ENCODE measurements at places on chromosomes 3 and 15. TPM values are rescaled to one million over a fixed set of nuclear protein-coding genes. Genes with fewer than 3 reads are reported as not detected.
A peak's percentile ranks its signal among the peaks of the same experiment; 100 is the strongest.

Gene ACSBG1
- total RNA-seq: 0.18 TPM

Gene SMAD6
- 62.4 TPM for total RNA-seq

Gene PIGB
- total RNA-seq: 8.5 TPM

GRCh38 chr3:83934192-83935021 lies 1024.4 kb upstream of the CADM2 start:
- no peak for DNase-seq

DNA sequence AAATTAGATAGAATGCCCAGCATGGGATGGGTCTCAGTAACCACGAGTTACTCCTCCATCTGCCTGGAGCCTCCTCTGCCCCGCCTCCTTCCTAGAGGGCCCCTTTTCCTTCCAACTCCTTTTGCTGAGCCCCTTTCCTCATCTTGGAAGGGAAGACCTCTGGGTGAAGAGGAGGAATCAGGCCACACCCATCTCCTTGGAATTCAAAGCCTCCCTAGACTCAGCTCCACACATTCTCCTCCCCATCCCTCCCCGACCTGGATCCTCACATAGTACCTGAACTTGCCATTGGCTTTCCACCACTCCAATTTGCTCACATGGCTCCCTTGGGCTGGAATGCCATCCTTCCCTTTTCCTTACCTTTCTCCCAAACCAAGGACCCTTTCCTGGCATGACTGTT lies 128.8 kb downstream of the SMAD6 start:
- peak; percentile 31 for DNase-seq

DNA sequence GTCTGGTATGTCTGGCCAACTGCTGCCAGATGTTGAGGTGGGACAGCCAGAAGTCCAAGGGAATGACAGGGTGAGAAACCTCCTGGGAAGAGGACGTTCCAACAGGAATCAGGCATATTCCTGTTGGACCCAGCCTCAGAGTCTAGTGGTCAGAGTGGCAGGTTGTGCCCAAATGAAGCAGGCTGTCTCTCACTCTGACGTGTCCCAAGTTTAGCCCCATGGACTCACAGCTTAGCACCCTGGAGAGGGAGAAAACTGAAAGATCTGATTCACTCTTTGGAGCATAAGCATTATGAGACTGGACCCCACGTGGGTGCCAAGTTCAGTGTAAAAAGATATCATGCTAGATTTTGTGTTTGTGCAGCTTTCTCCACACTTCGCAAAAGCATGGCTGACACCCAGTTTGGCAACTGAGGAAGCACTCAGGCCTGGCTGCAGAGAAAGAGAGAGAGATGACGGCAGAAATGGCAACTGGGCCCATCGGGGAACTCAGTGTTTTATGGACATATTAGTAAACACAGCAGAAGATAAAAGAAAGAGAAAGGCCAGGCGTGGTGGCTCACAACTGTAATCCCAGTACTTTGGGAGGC lies 88.2 kb upstream of the LMCD1 start:
- DNase-seq: no peak

DNA sequence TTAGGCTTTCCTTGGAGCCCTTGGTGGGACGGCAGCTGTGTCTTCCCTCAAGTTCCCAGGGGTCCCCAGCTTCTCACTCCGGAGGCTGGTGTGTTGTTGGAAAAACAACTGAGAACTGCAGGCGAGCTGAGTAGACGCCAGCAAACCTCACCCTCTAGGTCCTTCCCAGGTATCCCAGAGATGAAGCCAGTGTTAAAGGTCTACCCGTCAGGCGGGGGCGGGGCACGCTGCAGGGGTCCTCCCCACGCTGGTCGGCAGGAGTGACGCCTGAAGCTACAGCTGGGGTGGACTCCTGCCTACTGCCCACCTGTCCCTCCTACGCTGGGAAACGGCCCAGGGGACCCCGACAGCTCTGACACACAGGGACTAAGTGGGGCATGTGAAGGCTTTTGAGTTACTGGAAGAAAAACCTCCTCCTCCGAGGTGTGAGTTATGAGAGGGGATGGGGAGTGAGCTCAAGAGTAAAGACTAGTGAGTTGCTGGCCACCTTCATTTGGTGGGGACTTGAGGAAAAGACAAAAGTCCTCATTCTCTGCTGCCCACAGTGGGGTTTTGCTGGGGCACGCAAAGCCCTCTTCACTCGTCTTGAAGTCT lies 32.2 kb upstream of the SNRPA1 start:
- peak; percentile 39 for DNase-seq

GRCh38 chr15:92869263-92869940 lies 30.7 kb upstream of the CHD2 start:
- no peak for DNase-seq

- no peak for DNase-seq
Measured at GRCh38 chr15:84813435-84813834, 3.7 kb upstream of the ALPK3 start.

DNA sequence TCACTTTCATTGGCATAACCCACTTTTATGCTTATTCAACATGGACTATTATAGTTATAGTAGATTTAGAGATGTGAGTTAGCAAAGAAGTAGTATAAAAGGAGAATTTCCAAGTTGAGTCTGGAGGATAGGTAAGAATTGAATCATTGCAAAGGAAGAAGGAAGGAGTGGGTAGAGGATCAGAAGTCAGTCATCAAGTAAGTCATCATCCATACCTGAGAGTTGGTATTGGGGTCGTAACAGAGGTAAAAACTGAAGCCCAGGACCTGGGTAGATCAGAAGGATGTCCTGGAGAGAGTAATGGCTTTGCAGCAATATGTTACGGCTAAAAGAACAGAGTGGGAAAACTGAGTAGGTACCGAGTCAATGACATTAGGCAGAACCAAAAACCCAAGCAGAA lies 265.7 kb downstream of the SUCLG2 start:
- no peak for DNase-seq

- DNase-seq: peak; percentile 6
Measured at GRCh38 chr3:8632402-8633237, 12.0 kb downstream of the SSUH2 start.

GRCh38 chr3:177482048-177482691 lies 284.9 kb upstream of the TBL1XR1 start:
- DNase-seq: no peak
